ENCODE measurements at places on chromosomes 13 and 19.
A peak's percentile ranks its signal among the peaks of the same experiment; 100 is the strongest.

DNA sequence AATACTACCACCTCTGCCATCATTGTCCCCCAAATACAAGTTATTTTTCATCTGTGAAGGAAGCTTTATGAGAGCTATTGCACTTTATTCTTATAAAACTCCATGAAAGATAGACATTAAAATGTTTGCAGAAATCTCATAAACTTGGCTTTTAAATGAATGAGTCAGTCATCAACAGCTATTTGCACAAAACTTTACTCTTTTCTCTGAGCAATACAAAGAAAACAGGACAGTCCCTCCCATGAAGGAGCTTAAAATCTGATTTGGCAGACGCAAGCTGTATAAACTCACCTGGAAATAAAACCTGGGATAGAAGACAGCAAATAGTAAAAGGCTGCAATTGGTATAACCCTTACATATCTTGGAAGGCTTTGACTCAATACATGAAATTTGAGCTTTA lies 16.6 kb upstream of the RCBTB1 start:
- no peak for DNase-seq

- peak; percentile 64 for DNase-seq
These were observed 3.9 kb downstream of the ANKRD24 start for GRCh38 chr19:4186087-4186993.

DNA sequence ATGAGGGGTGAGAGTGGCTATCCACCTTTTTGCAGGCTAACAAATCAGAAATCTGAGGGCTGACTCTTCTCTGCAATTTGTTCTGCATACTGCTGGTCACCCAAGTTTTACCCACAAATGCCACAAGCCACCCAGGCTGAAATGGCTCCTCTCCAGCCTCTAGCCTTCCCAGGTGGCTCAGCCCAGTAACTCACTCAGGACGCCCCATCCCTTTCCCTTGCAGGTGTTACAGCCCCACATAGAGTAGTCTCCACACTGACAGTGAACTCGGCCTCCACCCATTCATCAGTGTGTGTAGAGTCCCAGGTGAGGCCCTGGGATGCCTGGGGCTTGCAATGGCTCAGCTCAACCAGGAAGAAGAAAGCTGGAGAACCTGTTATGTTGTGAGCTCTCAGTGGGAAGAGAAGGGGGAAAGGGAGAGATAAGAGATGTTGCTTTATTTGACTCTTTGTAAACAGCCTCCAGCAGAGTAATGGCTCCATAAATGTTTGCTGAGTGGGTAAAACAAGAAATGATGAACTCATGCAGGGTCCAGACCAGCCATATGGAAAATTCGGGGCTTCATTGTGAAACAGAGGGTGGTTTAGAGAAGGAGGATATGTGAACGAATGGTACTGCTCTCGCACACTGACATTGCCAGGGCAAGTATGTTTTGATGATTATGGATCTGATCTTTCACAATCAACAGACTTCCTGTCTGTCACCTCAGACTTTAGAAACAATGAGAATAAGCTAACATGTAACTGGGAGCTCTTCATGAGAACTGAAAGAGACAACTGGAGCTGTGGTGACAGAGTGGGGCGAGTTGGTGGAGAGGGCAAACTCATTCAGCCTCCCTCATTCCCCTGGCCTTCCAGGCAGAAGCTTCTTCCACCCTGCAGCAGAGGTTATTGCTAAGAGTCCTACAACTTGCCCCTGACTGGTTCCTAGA lies 74.2 kb upstream of the RFC3 start:
- DNase-seq, result no peak

DNA sequence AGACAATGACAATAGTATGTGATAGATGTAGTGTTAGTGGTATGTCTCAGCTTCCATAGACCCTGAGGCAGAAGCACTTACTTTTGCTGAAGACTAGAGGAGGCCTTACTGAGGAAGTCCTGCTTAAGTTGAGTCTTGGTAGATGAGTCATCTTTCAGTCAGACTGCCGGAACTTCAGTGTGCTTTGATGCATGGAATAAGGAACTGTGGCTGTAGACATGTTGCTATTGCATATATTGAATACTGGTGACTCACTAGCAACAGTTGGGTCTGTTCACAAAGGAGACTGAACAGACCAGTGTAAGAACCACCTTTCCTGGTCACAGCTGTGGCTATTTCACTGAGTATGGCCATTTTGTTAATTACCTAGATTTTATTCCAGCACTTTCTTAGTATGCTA lies 1000.6 kb downstream of the OLFM4 start:
- DNase-seq, result no peak

GRCh38 chr13:44219577-44220548 lies 153.8 kb upstream of the SERP2 start:
- DNase-seq, result no peak

GRCh38 chr19:2633693-2634075 lies 68.8 kb downstream of the GNG7 start:
- no peak for DNase-seq

- DNase-seq, result no peak
These were observed 60.6 kb downstream of the LNX2 start for GRCh38 chr13:27559719-27560118.

GRCh38 chr13:51286135-51287002 lies 53.1 kb upstream of the SERPINE3 start:
- peak; percentile 57 for DNase-seq

DNA sequence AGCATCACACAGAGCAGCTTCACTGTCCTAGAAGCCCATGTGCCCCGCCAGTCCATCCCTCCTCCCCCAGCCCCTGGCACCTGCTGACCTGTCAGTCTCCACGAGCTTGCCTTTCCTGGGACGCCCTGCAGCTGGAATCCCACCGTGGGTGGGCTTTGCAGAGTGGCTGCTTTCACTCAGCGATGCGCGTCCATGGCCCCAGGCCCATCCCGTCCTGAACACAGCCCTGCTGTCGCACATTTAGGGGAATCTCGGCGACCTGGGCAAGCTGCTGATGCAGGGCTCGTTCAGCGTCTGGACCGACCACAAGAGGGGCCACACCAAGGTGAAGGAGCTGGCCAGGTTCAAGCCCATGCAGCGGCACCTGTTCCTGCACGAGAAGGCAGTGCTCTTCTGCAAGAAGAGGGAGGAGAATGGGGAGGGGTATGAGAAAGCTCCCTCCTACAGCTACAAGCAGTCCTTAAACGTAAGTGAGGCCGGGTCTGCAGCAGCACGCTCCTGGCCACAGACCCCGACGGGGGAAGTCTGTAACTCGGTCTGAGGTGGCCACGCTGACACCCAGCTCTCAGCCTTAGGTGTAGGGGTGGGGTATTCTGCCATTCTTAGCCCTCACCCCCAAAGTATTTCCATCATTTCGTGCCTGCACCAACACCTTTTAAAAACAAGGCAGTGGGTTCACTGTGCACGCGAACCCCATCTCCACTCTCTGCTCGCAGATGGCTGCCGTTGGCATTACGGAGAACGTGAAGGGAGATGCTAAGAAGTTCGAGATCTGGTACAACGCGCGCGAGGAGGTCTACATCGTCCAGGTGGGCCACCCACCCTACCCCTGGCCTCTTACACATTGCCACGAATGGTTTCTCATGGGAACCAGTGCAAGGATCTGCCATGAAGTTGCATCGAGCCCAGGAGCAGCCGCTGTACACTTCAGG lies 18.3 kb upstream of the F7 start:
- DNase-seq, result no peak

- peak; percentile 49 for DNase-seq
These were observed 6.0 kb upstream of the PRR19 start for GRCh38 chr19:42295831-42296525.

GRCh38 chr19:42501733-42502132 lies 26.5 kb downstream of the CEACAM1 start:
- DNase-seq, result no peak

- no peak for DNase-seq
These were observed 7.5 kb downstream of the KCTD15 start for GRCh38 chr19:33804021-33804799.

GRCh38 chr13:75146436-75146835 lies 335.5 kb downstream of the TBC1D4 start:
- no peak for DNase-seq

DNA sequence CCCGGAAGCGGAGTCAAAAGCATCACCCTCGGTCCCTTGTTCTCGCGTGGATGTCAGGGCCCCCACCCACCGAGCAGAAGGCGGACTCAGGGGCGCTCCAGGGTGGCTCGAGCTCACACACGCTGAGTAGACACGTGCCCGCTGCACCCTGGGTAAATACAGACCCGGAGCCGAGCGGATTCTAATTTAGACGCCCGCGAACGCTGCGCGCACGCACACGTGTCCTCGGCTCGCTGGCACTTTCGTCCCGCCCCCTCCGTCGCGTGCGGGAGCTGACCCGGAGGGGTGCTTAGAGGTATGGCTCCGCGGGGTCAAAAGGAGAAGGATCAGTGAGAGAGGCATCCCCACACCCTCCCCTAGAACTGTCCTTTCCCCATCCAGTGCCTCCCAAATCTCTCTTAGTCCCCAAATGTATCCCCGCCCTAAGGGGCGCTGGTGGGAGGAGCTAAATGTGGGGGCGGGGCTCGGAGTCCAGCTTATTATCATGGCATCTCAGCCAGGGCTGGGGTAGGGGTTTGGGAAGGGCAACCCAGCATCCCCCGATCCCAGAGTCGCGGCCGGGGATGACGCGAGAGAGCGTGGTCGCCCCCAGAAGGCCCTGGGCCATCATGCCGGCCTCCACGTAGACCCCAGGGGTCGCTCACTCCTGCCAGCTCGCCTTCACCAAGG lies 451 bp upstream of the ICAM5 start:
- peak; percentile 22 for DNase-seq

DNA sequence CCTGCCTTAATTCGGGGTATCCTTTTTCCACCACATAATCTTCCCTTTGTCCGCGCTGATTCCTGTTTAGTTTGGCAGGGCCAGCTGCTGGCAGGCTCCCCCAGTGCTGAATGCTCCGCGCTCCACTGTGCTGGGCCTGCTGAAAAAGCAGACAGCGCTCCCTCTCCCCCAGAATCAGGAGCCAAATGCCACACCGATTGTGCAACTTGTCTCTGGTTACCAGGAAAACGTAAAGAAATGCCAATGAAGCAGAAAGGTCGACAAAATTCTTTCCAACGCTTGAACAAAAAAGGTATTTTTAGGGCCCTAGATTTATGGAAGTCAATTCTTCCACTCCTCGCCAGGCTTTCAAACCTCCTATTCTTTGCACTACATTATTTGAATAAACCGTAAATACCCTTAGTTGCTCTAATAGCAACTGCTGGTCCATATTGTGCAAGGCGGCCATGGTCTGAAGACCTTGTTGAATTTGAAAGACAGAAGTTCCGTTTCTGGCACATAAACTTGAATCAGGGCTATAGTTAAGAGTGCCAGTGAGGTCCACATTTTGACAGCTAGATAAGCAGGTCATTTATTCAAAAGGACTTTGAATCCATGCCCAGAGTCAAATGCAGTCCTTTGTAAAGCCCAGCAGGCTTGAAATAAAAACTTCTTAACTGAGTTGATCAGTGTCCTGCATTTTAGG lies 206.7 kb upstream of the RFC3 start:
- peak; percentile 84 for DNase-seq

DNA sequence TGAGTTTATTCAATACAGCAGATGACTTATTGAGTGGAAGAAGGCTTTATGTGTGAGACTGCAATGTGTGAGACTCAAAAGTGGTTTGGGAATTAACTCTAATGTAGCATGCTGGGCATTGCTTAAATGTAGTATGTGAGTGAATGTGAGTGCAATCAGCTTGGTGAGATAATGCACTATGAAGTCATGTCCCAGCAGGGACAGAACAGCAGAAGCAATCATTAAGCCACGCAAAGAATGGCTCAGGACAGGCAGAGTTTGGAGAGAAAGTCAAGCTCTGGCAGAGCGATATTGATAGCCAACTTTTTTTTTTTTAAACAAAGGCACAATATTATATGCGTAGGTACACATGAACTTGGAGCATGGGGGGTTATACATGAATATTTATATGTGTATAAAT lies 597.7 kb downstream of the GPC6 start:
- DNase-seq, result no peak

DNA sequence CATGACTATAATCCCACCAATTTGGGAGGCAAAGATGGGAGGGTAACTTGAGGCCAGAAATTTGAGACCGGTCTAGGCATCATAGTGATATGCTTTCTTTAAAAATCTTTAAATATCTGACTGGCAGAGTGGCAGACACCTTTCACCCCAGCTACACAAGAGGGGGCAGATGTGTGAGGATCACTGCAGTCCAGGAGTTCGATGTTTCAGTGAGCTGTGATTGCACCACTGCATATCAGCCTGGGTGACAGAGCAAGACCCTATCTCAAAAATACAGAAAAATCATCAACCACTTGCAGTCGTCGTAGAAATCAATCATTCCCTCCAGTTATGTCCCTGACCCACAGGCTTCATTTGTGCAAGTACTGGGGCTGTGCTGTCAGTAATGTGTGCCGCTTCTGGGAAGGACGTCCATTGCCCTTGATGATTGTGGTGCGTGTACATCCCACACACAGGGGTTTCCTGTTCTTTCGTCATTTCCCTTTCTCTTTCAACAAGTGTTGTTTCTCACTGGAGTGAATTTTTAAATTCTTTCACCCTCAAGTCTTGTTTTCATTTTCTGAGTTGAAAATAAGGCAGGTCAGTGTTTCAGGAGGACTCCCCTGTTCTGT lies 1.4 kb downstream of the LGALS14 start:
- no peak for DNase-seq

GRCh38 chr19:16191216-16191908 lies 6.2 kb downstream of the FAM32A start:
- no peak for DNase-seq

GRCh38 chr19:35202722-35203688 lies 25.5 kb downstream of the FAM187B start:
- no peak for DNase-seq

GRCh38 chr19:44698492-44699201 lies at the start of gene CEACAM16:
Gene CEACAM16 (plus strand): TSS chr19:44699151. CDS start chr19:44701457, 2,306 bp downstream.
- no peak for DNase-seq

- no peak for DNase-seq
These were observed 1.3 kb upstream of the BSG start for GRCh38 chr19:570937-571565.

- no peak for DNase-seq
These were observed 51.5 kb downstream of the GAS6 start for GRCh38 chr13:113812178-113813040.

DNA sequence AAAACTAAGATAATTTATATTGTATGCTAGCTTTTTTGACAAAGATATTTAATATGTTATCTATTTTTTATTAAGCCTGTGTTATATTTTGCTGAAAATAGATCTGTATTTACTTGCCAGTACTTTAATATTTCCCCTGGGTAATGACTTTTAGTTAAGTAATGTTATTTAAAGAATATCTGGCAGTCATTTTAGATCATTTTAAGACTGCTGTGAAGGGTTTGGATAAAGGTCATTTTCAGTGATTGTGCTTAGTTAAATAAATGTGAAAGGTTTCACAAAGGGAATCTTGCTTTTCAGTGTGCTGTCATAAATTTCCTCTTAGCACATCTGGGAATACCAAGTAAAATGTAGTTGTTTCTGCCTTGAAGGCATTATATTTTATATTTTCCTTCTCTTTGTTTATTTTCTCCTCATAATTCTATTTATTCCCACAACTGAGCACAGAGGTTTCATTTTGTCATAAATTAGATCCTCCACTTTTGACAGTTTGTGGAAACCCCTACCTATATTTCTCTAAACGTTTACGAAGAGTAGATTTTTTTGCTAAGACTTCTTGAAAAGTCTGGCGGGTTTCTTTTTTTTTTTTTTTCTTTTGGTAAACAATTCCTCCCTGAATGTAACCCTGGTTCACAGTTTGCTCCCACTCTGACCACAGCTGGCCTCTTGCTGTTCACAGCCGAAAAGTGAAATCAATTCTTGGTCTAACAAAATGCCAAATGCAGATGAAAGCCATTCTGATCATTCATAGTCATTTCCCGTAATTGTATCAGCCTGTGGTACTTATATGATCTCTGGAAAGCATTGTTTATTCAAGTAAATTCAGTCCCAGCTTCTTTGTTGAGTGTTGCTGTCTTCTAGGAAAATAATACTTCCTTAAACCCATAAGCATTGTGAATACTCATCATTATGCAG lies 87.8 kb downstream of the MAB21L1 start:
- DNase-seq, result no peak

- DNase-seq, result no peak
These were observed 24.8 kb downstream of the C2CD4C start for GRCh38 chr19:383922-384798.
